Adrenal gland (tissue), 19 donors: ENCODE measurements at places on chromosomes 1 and 21. TPM values are rescaled to one million over a fixed set of nuclear protein-coding genes. Genes with fewer than 3 reads are reported as not detected.

GRCh38 chr1:82065916-82066315 lies 265.2 kb downstream of the ADGRL2 start:
- no peaks in the 10 kb centered on the region for H3K4me1 ChIP-seq
- H3K4me3 ChIP-seq, result no peak overlapping the region
- no peaks in the 10 kb centered on the region for H3K36me3 ChIP-seq

DNA sequence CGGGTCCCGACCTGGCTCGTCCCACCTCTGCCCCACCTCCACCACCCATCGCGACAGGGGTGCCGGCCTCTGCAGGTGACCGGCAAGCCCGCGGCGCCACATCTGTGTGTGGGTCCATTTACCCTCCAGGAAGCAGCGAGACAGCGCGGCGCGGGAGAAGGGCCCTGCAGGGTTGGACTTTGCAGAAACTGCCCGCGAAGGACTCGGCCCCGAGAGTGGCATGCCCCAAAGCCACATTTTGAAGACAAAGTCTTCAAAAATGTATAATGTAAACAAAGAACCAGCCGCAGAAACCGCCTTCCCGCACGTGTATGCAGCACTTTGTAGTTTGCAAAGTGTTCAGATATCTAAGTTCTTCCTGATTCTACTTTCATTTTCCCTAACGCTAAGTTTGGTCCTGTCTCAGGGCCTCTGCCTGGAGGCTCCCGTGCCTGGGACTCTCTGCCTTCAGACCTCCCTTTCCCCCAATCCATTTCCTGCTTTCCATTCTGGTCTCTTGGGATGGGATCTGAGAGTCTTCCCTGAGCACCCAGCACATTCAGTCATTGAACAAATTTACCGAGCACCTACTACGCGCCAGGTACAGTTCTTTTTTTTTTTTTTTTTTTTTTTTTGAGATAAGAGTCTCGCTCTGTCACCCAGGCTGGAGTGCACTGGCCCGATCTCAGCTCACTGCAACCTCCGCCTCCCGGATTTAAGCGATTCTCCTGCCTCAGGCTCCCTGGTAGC lies 524 bp upstream of the TMCO4 start:
- peaks cover 9% of the 10 kb centered on the region for H3K4me1 ChIP-seq
- no peaks in the 10 kb centered on the region for H3K27me3 ChIP-seq
- H3K27ac ChIP-seq, result peak overlapping the region; percentile 76
- no peaks in the 10 kb centered on the region for H3K36me3 ChIP-seq
- peak; percentile 67 for DNase-seq

DNA sequence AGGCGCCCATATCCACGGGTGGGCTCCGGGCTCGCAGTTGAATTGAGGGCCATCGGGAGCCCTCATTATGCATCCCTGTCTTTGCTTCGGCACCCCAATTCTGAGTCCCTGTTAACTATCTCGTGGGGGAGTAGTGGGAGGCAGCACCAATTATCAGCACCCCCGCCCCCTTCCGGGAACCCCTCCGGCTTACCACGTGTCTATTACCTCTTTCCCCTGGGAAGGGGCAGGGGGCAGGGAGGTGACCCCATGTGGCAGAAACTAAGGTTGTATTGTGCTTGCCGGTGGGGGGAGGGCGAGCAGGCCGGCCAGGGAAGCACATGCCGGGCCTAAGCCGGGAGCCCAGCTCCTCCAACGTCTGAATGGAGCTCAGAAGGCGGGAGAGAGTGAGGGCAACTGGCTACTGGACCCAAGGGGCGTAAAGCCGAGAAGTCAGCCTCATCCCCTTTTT lies 1.0 kb downstream of the LIN28A start:
- peaks cover 58% of the 10 kb centered on the region for H3K27me3 ChIP-seq
- H3K36me3 ChIP-seq, result no peaks in the 10 kb centered on the region

DNA sequence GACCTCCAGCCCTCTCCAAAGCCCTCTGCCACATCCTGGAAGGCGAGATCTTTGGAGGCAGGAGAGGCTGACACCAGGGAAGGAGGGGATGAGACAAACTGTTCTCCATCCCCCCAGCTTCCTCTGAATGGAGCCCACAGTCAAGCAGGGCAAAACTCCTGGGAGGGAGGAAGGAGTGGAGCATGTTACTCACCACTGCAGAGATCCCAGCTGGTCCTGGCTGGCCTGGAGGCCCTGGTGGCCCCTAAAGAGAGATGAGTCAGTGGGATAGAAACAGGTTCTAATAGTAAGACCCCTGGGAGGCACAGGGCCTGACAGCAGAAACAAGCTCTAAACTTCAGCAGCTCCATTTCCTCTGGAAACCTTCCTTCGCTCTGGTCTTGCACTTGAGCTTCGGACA lies 14.0 kb upstream of the PEF1 start:
- DNase-seq, result no peak
- H3K4me3 ChIP-seq, result no peak overlapping the region
- H3K27ac ChIP-seq, result no peak overlapping the region
- no peaks in the 10 kb centered on the region for H3K27me3 ChIP-seq
- H3K4me1 ChIP-seq, result no peaks in the 10 kb centered on the region

GRCh38 chr1:247357052-247357780 lies 25.5 kb upstream of the ZNF496 start:
- H3K27ac ChIP-seq, result no peak overlapping the region
- no peaks in the 10 kb centered on the region for H3K4me1 ChIP-seq
- no peak for DNase-seq
- no peaks in the 10 kb centered on the region for H3K36me3 ChIP-seq
- H3K4me3 ChIP-seq, result no peak overlapping the region
- H3K27me3 ChIP-seq, result no peaks in the 10 kb centered on the region

DNA sequence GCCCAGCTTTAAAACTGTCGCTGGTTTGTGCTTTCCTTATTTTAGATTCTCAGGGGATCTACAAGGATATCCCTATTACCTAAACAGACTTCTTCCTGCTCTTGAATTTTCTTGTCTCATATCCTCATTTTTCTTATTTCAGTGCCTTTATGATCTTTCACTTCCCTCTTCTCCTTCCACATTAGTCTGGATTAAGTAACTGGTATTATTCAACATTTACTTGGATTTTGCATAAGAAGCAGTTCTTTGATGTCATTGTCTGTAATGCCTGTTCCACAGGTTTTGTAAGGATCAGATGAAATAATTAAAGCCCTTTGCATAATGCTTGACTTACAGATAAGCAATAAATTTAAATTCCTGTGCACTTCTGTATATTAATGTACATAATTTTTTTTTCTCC lies 26.5 kb downstream of the CXADR start:
- H3K4me3 ChIP-seq, result no peak overlapping the region
- H3K27ac ChIP-seq, result no peak overlapping the region
- no peaks in the 10 kb centered on the region for H3K36me3 ChIP-seq
- no peak for DNase-seq
- H3K4me1 ChIP-seq, result peaks cover 13% of the 10 kb centered on the region

- no peak for DNase-seq
- no peak overlapping the region for H3K4me3 ChIP-seq
- no peak overlapping the region for H3K27ac ChIP-seq
- peaks cover 4% of the 10 kb centered on the region for H3K4me1 ChIP-seq
Observed at GRCh38 chr1:186980400-186980799, 151.7 kb downstream of the PLA2G4A start.

GRCh38 chr1:189657715-189658114 lies 819.9 kb downstream of the BRINP3 start:
- no peaks in the 10 kb centered on the region for H3K36me3 ChIP-seq
- no peaks in the 10 kb centered on the region for H3K4me1 ChIP-seq
- H3K27me3 ChIP-seq, result no peaks in the 10 kb centered on the region
- no peak overlapping the region for H3K4me3 ChIP-seq
- H3K27ac ChIP-seq, result no peak overlapping the region

GRCh38 chr1:60245324-60245723 lies 171.8 kb upstream of the C1orf87 start:
- no peaks in the 10 kb centered on the region for H3K4me1 ChIP-seq
- no peak overlapping the region for H3K27ac ChIP-seq
- no peaks in the 10 kb centered on the region for H3K27me3 ChIP-seq
- H3K36me3 ChIP-seq, result no peaks in the 10 kb centered on the region
- no peak overlapping the region for H3K4me3 ChIP-seq

DNA sequence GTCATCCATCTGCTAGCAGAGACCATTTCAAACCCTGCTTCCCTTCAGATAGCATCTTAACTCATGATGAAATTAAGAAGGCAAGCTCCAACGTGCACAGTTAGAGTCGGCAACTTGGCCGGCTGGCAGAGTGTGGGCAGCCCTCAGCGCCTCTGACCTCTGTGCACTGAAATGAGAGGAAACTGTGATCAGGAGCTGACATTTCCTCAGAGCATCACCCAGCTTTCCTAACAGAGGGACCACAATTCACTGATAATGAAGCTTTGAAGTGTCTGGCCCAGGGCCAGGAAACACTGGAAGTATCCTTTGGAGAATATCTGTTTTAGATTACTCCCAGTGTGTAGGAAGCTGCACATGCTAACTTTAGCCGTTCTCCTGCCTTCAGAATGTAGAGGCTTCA lies 145.0 kb upstream of the ZC3H11B start:
- no peaks in the 10 kb centered on the region for H3K27me3 ChIP-seq
- H3K27ac ChIP-seq, result no peak overlapping the region
- peak; percentile 33 for DNase-seq
- no peaks in the 10 kb centered on the region for H3K36me3 ChIP-seq
- H3K4me1 ChIP-seq, result no peaks in the 10 kb centered on the region

DNA sequence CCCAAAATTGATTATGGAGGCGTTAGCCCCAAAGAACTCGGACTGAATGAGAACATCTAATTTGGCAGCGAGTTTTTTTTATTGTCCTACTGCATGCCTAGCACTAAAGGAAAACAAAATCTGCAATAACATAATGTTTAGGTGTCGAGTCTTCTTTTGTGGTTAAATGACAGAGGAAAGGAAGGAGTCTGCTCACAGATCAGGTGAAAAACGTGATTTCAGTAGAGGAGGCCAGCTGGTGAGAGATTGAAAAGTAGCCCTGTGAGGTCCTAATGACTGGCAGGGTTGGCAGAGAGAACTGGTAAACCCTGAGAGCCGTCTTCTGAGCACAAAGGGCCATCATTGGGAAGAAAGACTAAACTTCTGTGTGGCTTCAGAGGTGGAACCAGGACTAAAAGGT lies 24.2 kb downstream of the WDTC1 start:
- peaks cover 16% of the 10 kb centered on the region for H3K4me1 ChIP-seq
- H3K27me3 ChIP-seq, result no peaks in the 10 kb centered on the region
- DNase-seq, result no peak
- H3K4me3 ChIP-seq, result no peak overlapping the region

- DNase-seq, result no peak
- no peaks in the 10 kb centered on the region for H3K4me1 ChIP-seq
- H3K4me3 ChIP-seq, result no peak overlapping the region
- H3K27ac ChIP-seq, result no peak overlapping the region
Observed at GRCh38 chr1:85220756-85221201, 20.0 kb upstream of the SYDE2 start.

GRCh38 chr1:57422271-57423134 lies 1.4 kb downstream of the DAB1 start:
- no peak for DNase-seq
- H3K4me3 ChIP-seq, result no peak overlapping the region
- no peaks in the 10 kb centered on the region for H3K36me3 ChIP-seq

- H3K36me3 ChIP-seq, result no peaks in the 10 kb centered on the region
- no peak for DNase-seq
- peaks cover 98% of the 10 kb centered on the region for H3K27me3 ChIP-seq
- H3K4me1 ChIP-seq, result peaks cover 9% of the 10 kb centered on the region
Observed at GRCh38 chr1:90718411-90719329, 1.6 kb upstream of the BARHL2 start.

ADORA3 gene
- total RNA-seq, result 34.3 TPM

CLCN6 gene
- 29.2 TPM for total RNA-seq

ASPM gene
- total RNA-seq, result 1.0 TPM

FMO4 gene
- total RNA-seq, result 1.7 TPM
